ENCODE measurements at places on chromosomes 13 and 19.

- peak; percentile 22 for DNase-seq
Observed at GRCh38 chr13:81487151-81487550, 1146.2 kb upstream of the SPRY2 start.

DNA sequence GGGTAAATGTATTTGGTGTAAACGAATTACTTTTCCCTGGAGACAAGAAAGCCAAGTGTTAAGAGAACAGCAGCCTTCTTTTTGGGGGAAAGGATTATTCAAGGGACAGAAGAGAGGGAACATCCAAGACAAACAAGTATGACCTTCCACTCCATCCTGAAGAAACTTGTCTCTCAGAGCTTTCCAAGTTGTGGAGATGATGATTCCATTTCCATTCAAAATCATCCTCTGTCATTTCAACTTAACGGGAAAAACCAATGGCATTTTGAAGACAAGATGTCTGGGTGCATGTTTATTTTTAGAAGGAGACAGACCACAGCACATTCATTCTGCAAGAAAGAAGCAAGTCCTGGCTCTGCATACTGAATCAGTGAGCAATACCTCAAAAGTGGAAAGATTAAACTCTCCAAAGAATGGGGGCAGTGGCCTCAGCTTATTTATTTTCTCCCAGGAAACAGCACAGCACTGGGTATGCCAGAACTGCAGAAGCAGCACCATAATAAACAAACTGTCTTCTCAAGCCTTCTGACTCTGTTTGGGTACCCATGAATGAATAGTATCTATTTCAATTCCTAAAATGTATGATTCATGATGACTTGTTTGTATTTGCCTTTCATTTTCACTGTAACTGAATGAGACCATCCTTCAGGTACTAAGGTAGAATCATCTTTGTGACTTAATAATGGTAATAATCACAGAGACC lies 541.0 kb downstream of the RFC3 start:
- DNase-seq, result no peak

- no peak for DNase-seq
Observed at GRCh38 chr13:109779074-109779473, 7.3 kb downstream of the IRS2 start.

GRCh38 chr19:1747285-1748114 lies 5.8 kb upstream of the ONECUT3 start:
- peak; percentile 98 for DNase-seq

GRCh38 chr13:38648912-38649311 lies 38.0 kb upstream of the FREM2 start:
- no peak for DNase-seq

DNA sequence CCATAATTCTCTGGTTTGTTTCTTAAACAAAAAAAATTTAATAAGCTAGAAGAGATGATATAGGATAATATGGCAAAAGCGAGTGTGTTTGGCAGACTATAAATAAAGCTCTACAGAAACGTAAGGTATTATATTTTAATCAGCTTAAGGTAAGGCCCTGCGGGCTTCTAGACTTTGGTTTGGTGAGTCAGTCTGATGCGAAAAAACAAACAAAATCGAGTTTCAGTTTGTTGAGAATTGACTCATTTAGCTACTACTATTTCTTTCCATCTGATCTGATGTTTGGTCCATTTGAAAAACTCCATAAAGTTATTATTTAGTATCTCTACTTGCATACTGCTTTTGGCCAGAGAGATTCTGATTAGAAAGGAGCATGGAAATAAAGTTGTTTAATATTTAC lies 138.0 kb downstream of the MIPEP start:
- DNase-seq, result no peak

DNA sequence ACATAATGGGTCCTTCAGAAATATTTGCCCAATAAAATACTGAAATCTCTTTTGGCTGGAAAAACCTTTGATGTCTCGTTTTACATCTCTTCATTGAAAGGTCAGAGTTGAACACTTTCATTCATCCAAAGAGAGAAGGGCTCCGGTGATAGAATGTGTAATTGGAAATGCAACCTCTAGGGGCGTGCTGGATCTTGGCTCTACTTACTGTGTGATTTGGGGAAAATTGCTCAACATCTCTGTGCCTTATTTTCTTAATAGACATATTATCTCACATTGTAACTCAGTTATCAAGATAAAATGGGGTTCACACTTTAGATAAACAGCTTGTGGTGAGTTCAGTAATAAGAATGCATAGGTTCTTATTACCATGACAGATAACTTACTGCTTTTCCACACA lies 1444.1 kb downstream of the SLITRK5 start:
- DNase-seq, result no peak

- DNase-seq, result peak; percentile 68
Observed at GRCh38 chr19:7868671-7869452, 5.3 kb downstream of the PRR36 start.
